ENCODE measurements at places on chromosomes 3 and 15.

DNA sequence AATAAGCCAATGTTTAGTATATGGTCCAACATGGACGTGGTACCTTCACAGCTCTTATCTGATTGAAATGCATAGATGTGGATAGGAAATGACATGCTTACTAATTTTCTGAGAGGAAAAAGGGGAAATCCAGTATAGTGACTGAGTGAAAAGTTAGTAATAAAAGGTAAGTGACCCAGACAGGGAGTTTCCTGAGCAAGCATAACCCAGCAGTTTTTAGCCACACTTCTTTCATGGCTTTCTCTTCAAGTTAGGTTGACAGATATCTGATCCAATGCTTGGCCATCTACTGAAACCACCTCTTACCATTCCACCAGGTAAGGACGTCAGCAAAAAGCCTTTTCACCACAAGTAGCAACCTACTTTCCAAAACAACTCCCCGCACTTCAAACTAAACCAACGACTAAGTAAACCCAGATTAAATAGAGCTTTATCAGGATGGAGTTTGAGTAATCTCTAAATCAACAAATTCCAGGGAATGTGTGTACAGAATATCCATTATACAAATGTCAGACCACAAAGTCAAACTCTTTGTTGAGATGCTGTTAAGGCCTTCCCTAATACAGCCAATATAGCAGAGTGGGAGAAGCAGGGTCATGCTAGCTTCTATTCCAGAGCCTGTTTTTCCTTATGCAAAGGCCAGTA lies 329.7 kb downstream of the RORA start:
- no peak for DNase-seq

- no peak for DNase-seq
These were observed 213.7 kb downstream of the LPP start for GRCh38 chr3:188367678-188368077.

DNA sequence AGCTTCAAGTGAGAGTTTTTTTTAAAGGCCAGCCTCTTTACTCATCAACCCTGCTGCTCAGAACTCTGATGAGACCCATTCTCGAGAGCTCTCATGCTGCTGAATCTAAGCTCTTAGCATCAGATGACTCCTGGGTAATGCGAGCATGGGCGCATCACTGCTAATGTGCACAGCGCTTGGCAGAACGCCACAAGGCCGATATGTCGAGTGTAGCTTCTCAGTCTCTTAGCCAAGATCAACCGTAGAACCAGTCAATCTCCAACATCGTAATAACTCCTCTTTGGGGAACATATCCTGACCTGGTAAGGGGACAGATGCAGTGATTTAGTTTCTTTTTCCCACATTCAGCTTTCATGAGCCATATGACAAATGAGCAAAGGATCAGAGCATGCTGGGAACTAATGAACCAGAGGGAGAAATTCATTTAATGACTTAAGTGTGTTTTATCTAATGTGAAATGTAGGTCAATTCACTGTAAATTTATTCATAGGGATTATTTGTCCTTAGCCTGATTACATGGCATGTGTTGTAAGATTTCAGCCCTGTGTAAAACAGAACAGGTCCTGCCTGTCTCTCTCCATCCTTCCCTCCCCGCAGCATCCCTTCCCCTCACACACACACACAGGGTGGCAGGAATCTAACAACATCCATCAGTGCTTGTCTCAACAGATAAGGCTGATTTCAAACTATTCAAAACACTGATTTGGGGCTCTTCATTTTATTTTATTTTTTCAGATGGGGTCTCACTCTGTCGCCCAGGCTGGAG lies 195.4 kb upstream of the C2CD4B start:
- DNase-seq = no peak

GRCh38 chr3:98388147-98388546 lies 2.3 kb upstream of the OR5K3 start:
- DNase-seq = no peak

GRCh38 chr3:141686466-141687291 lies 51.4 kb upstream of the RNF7 start:
- DNase-seq = no peak

GRCh38 chr3:25304916-25305315 lies 123.1 kb upstream of the RARB start:
- DNase-seq = no peak

GRCh38 chr3:193773266-193774220 lies 180.5 kb downstream of the OPA1 start:
- no peak for DNase-seq

DNA sequence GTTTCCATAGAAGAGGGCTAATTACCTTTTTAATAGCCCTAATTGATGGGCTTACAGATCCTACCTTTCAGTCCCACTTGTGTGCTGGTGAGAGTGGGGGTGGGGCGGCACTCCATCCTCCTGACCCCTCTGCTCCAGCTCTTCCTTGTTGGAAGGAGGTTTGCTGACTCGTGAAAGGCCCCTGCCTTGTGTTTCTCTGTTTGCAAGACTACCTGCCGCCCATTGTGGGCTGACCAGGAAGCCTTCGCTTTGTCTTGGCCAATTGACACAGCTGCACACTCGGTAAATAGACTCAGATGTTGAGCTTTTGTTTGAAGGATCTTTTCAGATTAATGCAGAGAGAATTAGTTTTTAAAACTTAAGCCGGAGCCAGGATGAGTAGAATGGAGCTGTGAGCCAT lies 197.3 kb upstream of the HES1 start:
- DNase-seq = peak; percentile 52
